Right renal pelvis (tissue), 4 donors: ENCODE measurements at places on chromosomes 12 and 14.

- DNase-seq = no peak
Measured at GRCh38 chr12:104121001-104121400, 17.0 kb downstream of the NFYB start.

DNA sequence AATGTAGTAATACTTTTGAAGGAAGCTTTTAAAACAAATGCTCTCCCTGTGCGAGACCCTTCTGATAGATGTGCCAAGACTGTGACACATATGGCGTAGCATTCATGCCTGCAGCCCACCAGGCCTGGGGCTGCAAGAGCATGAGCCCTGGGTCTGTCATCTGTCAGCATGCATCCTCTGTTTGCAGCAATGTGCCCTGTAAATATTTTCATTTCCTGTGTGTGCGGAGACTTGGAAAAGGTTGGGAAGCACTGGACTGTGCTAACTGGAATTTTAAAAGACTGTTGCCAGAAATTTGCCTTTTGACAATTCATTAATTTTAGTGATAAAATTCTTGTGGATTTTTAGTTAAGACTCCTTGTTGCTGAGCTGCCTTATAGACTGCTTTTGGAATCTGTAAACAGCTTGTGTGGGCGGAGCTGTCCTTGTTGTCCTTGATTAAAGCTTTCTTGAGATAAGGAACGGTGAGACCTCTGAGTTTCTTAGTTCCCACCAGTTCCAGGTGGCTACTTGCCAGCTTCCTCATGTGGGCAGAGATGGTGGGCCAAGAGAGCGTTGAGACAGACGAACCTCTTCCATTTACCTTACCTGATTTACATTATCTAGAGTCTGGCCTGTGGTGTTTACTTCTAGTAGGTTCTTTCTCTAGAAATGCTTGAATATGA lies 23.4 kb downstream of the MARK3 start:
- no peak for DNase-seq

GRCh38 chr12:4213471-4213870 lies 60.1 kb upstream of the CCND2 start:
- DNase-seq = no peak

GRCh38 chr12:65937161-65937641 lies 112.9 kb downstream of the HMGA2 start:
- DNase-seq = no peak

GRCh38 chr12:97760601-97761000 lies 298.0 kb downstream of the RMST start:
- DNase-seq = no peak

- DNase-seq = no peak
Measured at GRCh38 chr14:54420478-54421142, 20.6 kb downstream of the CNIH1 start.

DNA sequence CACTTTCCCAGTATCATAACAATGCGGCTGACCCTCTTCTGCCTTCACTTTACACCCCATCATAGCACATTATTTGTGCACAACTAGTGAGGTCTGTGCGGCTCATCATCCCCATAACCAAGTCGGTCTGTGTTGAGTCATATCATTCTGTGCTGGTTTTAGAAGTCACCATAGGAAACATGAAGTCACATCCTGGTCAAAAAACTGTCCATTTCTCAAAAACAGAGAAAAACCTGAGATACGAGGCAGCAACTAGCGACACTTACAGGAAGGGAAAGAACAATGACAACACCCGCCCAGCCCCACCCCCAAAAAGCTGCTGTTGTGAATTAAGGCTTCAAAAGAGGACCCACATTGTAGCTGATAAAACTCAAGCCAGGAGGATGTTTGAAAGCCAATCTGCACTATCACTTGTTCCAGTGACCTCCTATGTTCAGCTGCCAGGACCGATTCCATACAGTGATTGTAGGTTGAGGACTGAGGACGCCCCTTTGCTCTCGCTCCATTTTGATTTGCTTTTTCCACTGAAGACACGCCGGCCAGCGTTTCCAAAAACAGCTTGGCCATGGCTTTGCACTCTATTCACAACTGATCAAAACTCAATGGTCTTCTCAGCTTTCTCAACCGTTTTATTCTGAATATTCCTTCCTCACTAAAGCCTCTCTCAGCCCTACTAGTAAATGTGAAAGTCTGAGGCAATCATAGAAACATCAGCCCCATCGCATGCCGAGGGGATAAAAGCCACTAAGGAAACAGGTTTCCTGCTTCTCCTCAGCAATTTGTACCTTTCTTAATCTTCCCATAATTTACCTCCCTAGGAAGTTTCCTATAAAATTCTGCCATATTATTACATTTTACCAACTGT lies 87.5 kb downstream of the DUSP16 start:
- DNase-seq = no peak

DNA sequence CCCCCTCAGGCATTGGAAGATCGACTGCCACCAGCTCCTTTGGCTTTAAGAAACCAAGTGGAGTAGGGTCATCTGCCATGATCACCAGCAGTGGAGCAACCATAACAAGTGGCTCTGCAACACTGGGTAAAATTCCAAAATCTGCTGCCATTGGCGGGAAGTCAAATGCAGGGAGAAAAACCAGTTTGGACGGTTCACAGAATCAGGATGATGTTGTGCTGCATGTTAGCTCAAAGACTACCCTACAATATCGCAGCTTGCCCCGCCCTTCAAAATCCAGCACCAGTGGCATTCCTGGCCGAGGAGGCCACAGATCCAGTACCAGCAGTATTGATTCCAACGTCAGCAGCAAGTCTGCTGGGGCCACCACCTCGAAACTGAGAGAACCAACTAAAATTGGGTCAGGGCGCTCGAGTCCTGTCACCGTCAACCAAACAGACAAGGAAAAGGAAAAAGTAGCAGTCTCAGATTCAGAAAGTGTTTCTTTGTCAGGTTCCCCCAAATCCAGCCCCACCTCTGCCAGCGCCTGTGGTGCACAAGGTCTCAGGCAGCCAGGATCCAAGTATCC lies 288.7 kb downstream of the NAV3 start:
- no peak for DNase-seq

GRCh38 chr12:80235944-80236343 lies 136.6 kb downstream of the OTOGL start:
- DNase-seq = no peak

GRCh38 chr12:13074396-13075117 lies 28.9 kb downstream of the GSG1 start:
- no peak for DNase-seq

DNA sequence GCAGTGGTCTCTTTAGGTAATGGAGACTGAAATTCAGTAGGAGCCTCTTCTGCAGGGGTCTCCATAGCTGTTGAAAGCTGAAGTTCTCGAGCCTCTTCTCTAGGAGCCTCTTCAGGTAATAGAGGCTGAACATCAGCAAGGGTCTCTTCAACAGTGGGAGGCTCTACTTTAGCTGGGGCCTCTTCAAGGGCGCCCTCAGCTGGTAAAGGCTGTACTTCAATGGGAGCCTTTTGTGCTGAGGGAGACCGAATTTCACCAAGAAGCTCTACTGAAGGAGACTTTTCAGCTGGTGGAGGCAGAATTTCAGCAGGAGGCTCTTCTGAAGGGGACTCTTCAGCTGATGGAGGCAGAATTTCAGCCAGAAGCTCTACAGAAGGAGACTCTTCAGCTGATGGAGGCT lies 1.5 kb downstream of the FSCB start:
- no peak for DNase-seq

DNA sequence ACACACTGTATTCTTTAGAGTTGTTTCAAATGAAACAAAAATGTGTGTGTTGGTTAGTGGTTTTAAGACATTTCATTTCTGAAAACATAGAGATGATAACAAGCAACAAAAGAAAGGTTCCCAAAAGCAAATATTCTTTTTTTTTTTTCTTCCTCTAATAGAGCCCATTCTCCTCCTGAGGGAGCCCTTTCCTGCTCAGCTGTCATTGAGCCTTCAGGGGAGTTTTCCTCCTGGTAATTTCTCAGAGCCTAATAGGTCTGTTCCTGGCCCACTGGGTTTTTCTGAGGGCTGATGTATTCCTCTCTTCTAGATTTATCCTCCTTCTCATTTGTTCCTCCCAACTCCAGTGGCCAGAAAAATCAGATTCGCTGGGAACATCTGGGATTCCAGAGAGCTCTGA lies 654.5 kb downstream of the NOVA1 start:
- no peak for DNase-seq

DNA sequence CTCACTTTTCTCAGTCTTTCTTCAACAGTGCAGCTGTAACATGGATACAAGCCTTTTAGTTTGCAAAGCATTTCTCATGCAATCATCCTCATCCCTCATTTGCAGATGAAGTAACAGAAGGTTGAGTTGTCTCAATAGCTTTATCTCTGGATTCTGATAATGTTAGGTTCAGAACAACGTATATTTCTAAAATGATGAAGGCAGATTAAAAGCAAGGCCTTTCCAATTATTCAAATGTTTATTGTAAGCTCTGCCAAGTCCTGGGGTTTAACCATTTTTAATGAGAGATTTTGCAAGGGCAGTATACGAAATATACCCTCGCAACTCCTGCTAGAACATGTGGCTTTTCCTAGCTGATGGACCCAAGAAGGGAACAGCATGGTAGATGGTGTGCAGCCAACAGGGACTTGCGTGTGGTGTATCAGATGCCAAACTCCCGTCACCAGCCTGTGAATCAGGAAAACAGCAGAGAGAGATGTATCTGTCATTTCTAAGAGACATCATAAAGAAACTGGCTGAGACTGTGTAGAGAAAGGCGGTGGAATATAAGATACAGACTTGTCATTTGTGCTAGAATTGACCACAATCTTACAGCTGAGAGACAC lies 319.7 kb downstream of the MED13L start:
- DNase-seq = no peak

DNA sequence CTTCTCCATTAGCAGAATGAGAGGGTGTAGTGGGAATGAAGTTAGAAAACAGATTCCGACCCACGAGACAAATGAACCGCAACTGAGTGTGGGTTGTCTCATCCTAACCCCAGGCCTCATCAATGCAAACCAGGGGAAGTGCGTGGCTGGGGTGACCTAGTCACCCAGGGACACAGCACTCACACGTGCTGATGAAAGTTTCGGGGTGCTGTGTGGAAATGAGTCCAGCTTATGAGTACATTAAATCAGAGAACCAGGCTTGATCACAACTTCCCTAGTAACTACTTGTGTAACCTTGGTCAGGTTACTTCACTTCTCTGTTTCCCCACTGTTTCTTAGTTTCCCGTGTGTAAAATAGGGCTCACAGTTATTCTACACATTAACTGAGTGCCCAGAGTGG lies 95.4 kb upstream of the CDKN3 start:
- DNase-seq = no peak

DNA sequence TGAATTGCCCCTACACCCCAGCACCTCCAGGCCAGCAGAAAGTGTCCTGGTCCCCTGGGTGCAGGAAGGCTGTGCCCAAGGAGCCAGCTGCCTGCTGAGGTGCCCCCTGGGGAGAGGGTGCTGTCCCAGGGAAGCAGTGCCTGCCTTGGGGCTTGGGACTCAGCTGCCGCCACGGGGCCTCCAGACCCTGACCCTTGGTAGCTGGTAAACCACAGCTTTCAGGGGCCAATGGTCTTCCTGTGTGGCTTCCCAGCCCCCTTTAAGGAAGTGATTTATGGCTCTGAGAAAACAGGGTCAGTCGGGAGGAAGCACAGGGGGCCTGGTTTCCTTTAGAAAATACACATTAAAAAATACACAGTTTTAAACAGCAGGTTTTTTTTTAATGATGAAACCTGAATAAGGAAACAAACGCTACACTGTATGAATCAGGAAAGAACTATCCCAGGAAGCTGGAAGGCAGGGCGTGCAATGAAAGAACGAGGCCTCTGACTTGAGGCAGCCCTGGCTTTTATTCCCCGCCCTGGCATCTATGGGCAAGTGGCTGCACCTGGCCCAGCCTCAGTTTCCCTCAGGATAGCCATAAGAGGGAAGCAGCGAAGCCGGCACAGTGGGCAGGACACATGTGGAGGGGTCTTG lies 40.6 kb upstream of the EML1 start:
- peak; percentile 57 for DNase-seq

DNA sequence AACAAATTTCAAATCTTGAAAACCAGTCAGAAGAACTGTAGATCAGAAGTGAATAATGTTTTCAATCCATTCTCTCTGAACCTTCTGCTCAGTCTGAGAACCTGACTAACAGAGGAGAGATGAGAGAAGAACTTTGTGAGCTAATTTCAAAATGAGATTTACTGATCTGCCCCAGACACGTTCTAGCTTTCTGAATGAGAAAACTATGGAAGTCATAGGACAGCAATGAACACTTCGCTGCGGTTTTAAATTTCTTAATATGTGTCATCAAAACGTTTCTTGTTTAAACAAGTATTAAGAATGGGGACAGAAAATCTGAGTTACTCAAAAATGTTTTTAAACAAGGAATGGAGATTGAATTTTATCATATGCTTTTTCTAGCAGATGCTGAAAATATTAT lies 66.6 kb upstream of the FAR2 start:
- no peak for DNase-seq

- DNase-seq = no peak
Measured at GRCh38 chr12:110600254-110600653, 13.7 kb upstream of the TCTN1 start.

- no peak for DNase-seq
Measured at GRCh38 chr14:100474196-100474595, 113.0 kb downstream of the BEGAIN start.

GRCh38 chr12:67855103-67855502 lies 134.1 kb upstream of the IFNG-AS1 start:
- DNase-seq = no peak

GRCh38 chr14:81427348-81428058 lies 27.4 kb upstream of the STON2 start:
- no peak for DNase-seq
